Fibroblast of the aortic adventitia (primary cell): ENCODE measurements at places on chromosomes 1 and 21. TPM values are rescaled to one million over a fixed set of nuclear protein-coding genes. Genes with fewer than 3 reads are reported as not detected.

C1orf141 gene
- 0.65 TPM in 1 of 2 replicates, not detected in the other for total RNA-seq

CRABP2 gene
- 62.7 and 68.9 TPM in 2 replicates for total RNA-seq

PALMD gene
- total RNA-seq, result 2.4 and 6.0 TPM in 2 replicates

DVL1 gene
- total RNA-seq, result 31.3 and 89.0 TPM in 2 replicates

SPRR2A gene
- not detected in 2 replicates for total RNA-seq

GLIS1 gene
- 1.6 TPM in 1 of 2 replicates, not detected in the other for total RNA-seq

S100A7A gene
- total RNA-seq, result not detected in 2 replicates

FYB2 gene
- total RNA-seq, result not detected in 2 replicates

TMED5 gene
- total RNA-seq, result 38.2 and 60.6 TPM in 2 replicates

GBP5 gene
- under 0.01 TPM in 1 of 2 replicates, not detected in the other for total RNA-seq

OR2M4 gene
- total RNA-seq, result not detected in 2 replicates

TMCO1 gene
- total RNA-seq, result 102 and 112 TPM in 2 replicates

XCL2 gene
- total RNA-seq, result not detected in 2 replicates

EPS15 gene
- 71.1 and 108 TPM in 2 replicates for total RNA-seq

FAM110D gene
- total RNA-seq, result not detected in 2 replicates

BEND5 gene
- 0.45 TPM in 1 of 2 replicates, not detected in the other for total RNA-seq

GRCh38 chr1:151370211-151370911 lies 2.1 kb downstream of the SELENBP1 start:
- DNase-seq, result peak; percentile 48

- DNase-seq, result no peak
Observed at GRCh38 chr1:162228586-162228985, 148.1 kb downstream of the SPATA46 start.

DNA sequence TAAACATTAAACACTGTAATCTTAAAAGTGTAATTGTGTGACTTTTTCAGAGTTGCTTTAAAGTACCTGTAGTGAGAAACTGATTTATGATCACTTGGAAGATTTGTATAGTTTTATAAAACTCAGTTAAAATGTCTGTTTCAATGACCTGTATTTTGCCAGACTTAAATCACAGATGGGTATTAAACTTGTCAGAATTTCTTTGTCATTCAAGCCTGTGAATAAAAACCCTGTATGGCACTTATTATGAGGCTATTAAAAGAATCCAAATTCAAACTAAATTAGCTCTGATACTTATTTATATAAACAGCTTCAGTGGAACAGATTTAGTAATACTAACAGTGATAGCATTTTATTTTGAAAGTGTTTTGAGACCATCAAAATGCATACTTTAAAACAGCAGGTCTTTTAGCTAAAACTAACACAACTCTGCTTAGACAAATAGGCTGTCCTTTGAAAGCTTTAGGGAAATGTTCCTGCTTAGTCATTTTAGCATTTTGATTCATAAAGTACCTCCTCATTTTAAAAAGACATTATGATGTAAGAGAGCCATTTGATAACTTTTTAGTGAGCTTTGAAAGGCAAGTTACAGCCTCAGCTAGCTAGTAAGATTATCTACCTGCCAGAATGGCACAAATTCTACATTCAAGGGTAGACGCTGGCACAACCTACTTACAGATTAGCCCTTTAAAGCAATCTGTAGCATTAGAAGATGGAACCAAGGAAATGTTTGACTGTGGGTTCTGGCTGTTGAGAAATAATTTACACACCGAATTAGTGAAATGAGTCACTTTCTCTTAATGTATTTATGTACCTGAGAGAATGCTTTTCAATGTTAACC lies 9.4 kb downstream of the SOD1 start:
- DNase-seq, result no peak

DNA sequence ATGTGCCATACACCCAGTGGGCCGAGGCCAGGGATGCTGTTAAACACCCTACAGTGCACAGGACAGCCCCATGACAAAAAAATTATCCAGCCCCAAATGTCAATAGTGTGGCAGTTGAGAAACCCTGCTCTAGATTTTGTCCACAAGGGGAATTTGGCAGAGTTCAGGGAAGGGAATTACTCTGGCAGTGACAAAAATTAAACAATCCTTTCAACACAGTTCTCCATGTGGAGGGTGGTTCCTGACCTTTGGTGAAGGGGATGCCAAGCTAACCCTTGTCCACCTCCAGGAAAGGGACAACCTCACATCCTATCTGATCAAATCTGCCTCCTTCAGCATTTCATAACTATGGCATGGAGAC lies 28.4 kb upstream of the CD84 start:
- no peak for DNase-seq

- DNase-seq, result no peak
Observed at GRCh38 chr1:203381151-203381751, 30.3 kb upstream of the FMOD start.

- no peak for DNase-seq
Observed at GRCh38 chr1:28066393-28067154, 21.8 kb downstream of the EYA3 start.

DNA sequence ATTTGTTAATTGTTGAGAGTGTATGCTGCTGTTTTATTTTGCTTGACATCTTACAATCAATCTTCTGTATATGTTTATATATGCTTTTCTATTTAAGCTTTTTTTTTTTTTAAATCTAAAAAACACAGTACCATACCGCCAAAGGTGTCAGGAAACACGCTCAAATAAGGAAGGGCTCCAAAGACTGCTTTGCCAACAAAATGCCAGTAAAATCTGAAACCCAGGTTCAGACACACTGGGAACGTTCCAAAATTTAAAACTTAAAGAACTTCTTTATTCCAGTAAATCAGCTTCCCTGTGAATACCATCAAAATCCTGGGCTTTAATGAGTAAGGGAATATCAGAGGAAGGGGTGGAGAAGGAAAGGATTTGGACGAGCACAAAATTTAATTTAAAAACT lies 87.3 kb downstream of the SIM2 start:
- DNase-seq, result no peak

GRCh38 chr21:36059823-36060158 lies 535 bp downstream of the SETD4 start:
- peak; percentile 9 for DNase-seq

DNA sequence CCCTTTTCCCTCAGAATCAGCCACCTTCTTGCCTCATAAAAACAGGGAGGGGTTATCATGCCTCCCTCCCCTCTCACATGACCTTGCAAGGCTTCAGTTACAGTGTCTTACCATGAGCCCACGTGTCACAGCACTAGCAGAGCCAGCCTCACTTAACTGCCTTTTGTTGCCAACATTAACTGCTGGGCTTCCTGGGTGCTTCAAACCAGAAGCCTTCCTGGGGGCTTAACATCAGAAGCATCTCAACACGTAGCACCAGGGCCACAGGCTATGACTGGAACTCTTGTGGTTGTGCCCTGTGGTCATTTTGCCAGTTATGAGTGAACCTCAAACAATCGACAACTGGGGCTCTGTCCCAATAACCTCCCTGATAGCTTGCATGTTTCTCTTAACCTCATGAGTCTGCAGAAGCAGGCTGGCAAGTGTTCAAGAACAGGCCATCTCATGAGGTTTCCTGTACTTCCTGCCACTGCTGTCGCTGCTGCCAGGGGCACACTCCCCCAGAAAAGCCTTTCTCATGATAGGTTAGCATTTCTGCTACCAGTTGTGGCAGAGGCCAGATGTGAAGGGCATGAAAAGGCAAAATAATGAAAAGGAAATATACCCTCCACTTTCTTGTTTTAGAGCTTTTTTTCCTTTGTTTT lies 132.2 kb downstream of the GLUL start:
- peak; percentile 6 for DNase-seq

GRCh38 chr1:165911609-165912281 lies 84.3 kb downstream of the UCK2 start:
- no peak for DNase-seq

DNA sequence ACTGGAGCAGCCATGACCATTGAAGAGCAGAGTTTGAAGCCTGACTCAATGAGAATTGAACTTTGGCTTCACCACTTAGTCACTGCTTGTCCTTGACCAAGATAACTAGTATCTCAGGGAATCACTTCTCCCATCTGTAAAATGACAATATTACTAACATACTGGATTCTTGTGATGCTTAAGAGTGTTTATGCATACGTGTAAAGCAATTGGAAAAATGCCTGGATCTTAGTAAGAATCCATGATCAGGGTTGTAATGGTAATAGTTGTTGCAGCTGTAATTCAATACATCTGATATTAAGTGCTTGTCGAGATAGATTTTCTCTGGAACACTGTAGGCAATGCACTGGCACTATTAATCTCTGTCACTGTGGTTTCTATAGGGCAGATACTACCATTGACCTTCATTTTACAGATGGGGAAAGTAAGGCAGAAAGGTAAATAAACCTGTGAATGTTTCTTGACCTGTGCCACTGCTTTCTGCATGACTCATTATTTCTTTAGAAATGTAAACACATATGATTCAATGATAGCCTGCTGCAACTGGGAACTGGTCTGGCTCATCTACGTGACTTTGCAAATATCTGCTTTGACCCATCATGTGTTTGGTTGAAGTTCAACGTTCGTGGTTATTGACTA lies 662.5 kb downstream of the PLA2G4A start:
- DNase-seq, result no peak

DNA sequence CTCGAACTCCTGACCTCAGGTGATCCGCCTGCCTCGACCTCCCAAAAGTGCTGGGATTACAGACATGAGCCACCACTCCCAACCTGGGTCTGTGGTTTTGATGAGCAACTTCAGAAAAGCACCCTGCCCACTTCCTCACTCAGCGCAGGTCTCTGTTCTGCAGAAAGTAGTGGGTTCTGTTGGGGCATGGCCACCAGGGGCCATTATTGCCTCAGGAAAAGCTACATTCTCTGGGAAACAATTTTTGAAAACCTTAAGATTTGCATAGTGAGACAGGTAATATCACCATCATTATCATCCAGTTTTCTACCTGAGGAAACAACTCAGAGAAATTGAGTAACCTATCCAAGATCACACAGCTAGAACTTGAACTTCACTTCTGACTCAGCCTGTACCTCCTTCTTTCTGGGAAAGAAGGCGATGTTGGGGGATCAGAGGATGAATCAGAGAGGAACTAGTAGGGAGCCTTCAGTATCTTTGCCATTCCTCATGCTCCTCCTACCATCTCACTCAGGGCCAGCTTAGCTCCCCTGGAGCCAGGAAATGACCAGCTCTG lies 7.1 kb upstream of the NES start:
- peak; percentile 51 for DNase-seq

DNA sequence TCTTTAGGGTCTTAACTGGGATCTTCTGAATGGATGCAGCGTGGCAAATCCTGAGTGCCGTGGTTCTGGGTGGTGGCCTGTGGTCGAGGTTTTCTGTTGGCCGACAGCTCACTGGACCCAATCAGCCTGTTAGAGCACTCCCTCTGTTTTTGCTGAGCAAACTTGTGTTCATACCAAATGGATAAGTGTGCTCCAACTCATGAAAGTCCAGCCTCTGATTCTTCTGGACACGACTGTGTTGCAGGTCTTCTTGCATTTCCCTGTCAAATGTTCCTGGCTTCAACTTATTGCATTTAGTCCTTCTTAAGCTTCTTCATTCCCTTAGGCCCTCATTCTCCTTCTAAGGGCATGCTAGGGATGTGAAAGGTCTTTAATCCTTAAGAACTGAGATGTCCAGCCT lies 63.7 kb downstream of the AJAP1 start:
- no peak for DNase-seq

- DNase-seq, result no peak
Observed at GRCh38 chr1:162384116-162384515, 2.6 kb downstream of the C1orf226 start.

- DNase-seq, result peak; percentile 80
Observed at GRCh38 chr1:192477630-192478029, 97.9 kb upstream of the RGS1 start.

- no peak for DNase-seq
Observed at GRCh38 chr1:81073580-81073979, 727.2 kb upstream of the ADGRL2 start.

DNA sequence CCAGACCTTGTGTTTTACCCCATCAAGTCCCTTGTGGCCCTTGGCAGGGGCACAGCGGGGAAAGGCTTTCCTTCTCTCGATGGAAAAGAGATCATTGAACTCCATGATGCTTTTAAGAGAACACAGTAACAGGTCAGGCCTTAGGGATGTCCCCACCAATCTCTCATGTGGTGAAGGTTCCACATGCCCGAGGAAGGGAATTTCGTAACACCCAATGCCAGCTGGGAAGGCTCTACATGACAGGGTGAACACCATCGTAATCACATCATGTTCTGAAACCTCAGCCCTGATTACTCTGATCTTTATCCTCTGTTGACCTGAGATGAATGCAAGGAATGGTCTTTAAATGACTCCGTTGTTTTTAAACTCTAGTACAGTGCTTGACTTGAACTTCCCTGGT lies 105.5 kb upstream of the SPAG17 start:
- no peak for DNase-seq

- peak; percentile 32 for DNase-seq
Observed at GRCh38 chr1:77282187-77282865, 507 bp downstream of the AK5 start.

- DNase-seq, result peak; percentile 57
Observed at GRCh38 chr21:34892209-34892608, 156.9 kb downstream of the RUNX1 start.

GRCh38 chr1:209567698-209568175 lies 15.8 kb upstream of the CAMK1G start:
- peak; percentile 96 for DNase-seq

DNA sequence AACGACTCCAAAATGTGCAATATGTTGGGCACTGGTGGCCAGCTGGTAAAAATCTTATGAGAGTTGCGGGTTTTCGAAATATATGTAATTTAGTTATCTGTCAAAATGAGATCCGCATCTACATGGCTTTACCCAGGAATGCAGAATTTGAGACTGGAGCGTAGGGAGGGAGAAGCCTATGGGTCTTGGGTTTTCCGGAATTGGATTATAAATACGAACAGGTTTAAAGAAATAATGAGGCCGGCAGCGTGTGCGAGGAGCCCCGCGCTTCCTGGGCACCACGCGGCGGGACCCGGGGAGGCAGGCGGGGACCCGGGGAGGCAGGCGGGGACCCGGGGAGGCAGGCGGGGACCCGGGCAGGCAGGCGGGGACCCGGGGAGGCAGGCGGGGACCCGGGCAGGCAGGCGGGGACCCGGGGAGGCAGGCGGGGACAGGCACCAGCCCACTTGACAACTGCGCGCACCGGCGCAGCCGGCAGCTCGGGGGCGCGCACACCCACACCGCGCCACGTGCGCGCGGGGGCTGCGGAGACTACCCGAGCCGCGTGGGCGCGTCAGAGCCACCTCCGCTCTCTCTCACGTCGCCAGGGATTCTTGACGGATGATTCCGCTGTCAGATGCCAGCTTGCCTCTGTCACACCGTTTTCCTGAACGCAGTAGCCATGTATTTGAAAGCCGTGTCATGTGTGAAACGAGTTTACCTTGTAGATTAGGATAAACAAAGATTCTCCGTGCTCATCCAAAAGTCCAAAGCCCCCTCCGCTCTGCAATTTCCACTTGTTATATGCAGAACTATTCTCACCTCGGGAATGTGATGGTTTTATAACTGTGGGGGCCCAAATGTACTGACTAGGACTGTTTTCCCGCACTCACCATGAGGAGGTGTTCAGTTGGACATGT lies 54.3 kb upstream of the HNRNPU start:
- peak; percentile 15 for DNase-seq
